Smooth muscle cell of the coronary artery (primary cell): ENCODE measurements at places on chromosomes 16 and 17. TPM values are rescaled to one million over a fixed set of nuclear protein-coding genes. Genes with fewer than 3 reads are reported as not detected.

MT1X gene
- 19.2 and 55.7 TPM in 2 replicates for total RNA-seq

TBC1D3D gene
- total RNA-seq: 0.12 TPM in 1 of 2 replicates, not detected in the other

PAQR4 gene
- 1.6 and 3.8 TPM in 2 replicates for total RNA-seq

NHLRC4 gene
- total RNA-seq: 0.35 and 1.4 TPM in 2 replicates

ZG16B gene
- 2.1 TPM in 1 of 2 replicates, not detected in the other for total RNA-seq

TNFSF12 gene
- 3.9 TPM in 2 replicates for total RNA-seq

NEUROD2 gene
- total RNA-seq: not detected in 2 replicates

RNF167 gene
- 12.1 and 13.3 TPM in 2 replicates for total RNA-seq

RRAD gene
- total RNA-seq: 6.6 and 22.5 TPM in 2 replicates

MYL11 gene
- not detected in 2 replicates for total RNA-seq
